ENCODE measurements at places on chromosomes 5 and 9.

- DNase-seq, result no peak
Measured at GRCh38 chr9:129322022-129322621, 144.1 kb upstream of the IER5L start.

DNA sequence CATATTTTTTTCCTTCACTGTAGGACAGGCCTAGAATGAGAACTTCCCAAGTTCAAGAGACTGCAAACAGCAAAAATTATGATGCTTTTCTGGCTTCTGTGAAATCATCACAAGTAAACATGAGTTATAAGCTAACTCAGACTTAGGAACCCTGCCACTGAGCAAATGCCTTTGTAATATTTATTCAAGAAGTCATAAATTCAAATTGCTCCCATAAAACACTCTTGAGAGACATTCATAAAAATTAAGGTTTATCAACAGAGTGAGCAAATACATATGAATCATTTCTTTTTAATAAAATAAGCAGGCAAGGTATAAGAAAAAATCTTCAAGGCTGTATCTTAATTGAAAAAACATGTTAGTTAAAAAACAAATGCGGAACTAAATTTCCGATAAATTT, 124.2 kb downstream of the GNA14 start:
- no peak for DNase-seq

DNA sequence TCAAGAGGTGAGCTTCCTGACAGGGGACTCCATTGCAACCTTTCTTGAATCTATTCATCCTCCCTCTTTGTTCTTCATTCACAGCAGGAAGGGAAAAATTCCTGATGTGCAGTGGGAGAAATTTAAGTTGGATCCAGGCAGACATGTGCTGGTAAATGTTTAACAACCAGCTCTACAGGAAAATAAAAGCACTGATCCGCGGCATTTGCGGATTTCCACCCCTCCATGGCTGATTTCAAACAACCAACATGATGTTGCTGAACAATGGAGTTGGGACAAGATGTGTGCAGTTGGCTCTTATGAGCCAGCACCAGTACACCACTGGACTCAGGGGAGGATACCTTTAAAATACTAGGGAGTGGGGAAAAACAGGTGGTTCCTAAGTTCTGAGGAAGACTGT, 47.0 kb downstream of the SPRY4 start:
- DNase-seq, result no peak

DNA sequence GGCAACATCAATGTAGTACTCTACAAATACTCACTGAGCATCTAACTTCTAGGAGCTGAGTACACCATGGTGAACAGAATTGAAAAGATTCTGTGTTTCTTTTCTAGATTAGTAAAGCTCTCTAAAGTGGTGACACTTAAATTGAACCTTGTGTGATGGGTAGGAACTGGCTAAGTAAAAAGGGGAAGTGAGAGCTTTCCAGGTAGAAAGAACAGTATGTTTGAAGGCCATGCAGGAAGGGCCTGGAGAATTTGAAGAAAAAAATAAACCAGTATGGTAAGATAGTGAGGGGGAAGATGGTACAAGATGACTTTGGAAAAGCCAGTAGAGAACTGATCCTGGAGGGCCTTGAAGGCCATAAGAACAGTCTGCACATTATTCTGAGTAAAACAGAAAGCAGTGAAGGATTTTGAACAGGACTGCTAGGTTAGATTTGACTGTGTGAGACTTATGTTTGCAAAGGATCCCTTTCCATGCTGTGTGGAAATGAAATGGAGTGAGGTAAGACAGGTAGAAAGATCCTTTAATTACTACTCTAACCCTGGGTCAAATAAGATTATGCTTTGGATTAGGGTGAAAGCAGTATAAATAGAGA, 46.7 kb upstream of the UBQLN1 start:
- no peak for DNase-seq

GRCh38 chr9:108271646-108272348, 584.0 kb downstream of the ACTL7B start:
- DNase-seq, result no peak

DNA sequence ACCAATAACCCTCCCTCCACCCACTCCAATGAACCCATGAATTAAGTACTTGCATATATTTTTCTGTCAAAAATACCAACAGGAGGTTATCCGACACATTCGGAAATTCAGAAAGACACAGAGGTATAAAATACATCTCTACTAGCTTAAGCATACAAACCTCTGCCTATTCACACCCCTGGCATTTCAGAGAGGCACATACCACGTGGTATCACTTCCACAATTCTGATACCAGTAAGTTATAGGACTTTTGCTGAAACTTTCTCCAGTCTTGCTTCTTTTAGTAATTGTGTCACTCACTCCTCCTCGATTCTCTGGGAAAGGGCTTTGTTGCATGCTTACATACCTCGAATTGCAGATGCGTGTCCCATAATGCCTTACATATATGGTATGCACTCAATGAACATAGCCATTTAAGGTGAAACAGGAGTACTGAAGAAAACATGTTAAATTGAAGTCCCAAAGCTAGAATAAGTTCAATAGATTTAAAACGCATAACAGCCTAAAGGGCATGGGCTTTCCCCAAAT, 58.1 kb downstream of the TLE1 start:
- DNase-seq, result no peak
